ENCODE measurements at places on chromosomes 4 and X. TPM values are rescaled to one million over a fixed set of nuclear protein-coding genes. Genes with fewer than 3 reads are reported as not detected.

DNA sequence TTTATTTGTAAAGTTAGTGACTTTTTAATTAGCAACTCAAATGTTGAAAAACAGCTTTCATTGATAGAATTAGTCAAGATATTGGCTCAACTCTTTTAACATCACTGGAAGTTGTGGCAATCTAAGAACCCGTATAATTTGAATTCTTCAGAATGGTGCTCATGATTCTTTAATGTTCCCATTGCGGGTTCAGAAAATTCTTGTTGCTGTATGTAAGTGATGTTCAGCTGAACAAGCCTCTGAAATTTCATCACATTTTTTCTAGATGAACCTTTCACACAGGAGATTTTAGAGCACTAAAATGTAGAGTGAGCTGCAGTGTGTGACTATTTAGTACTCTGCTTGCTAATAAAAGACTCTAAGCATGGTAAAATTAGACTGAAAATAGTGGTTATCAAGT is 1317.7 kb downstream of the FSTL5 start:
- H3K4me3 ChIP-seq: no peak overlapping the region
- H3K4me1 ChIP-seq: no peaks in the 10 kb centered on the region
- no peaks in the 10 kb centered on the region for H3K27me3 ChIP-seq
- no peak overlapping the region for H3K27ac ChIP-seq
- no peak for DNase-seq

DNA sequence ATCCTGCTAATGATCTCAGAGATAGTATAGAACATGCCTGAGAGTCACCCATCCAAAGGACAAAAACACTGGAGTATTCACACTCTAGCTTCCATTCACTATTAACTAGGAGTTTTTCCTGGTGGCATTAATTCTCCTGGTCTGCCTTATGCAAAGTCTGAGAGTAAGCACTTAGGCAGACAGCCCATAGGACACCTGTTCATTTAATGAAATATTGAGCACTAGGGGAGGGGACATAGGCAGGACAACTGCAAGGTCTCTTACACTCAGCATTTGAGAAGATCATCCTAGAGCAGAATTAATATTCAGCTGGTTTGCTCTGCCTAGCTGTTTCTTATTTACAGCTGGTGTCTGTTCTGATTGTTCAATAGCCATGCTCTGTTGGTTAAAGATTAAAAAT is 508.5 kb downstream of the CENPC start:
- DNase-seq: no peak
- peaks cover 4% of the 10 kb centered on the region for H3K36me3 ChIP-seq
- H3K27ac ChIP-seq: no peak overlapping the region
- no peak overlapping the region for H3K4me3 ChIP-seq
- H3K27me3 ChIP-seq: no peaks in the 10 kb centered on the region
- H3K4me1 ChIP-seq: peaks cover 12% of the 10 kb centered on the region

DNA sequence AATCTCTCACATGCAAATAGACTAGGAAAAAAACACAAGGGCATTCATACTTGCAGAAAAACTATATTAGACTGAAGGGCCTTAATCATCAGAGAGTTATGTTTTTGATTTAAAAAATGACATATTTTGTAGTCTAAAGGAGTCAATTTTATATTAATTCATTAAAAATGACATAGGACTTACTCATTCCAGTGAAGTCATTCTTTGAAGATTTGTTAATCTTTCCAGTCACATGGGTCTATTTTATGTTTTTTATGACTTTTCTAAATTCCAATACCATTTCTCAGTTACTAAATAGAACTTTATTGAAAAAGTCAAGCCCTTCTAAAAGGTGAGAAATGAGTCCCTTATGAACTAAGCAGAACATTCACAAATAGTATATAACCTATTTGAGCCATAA is 743.8 kb upstream of the INTU start:
- no peaks in the 10 kb centered on the region for H3K36me3 ChIP-seq
- H3K27ac ChIP-seq: no peak overlapping the region
- no peaks in the 10 kb centered on the region for H3K4me1 ChIP-seq
- no peak for DNase-seq

DNA sequence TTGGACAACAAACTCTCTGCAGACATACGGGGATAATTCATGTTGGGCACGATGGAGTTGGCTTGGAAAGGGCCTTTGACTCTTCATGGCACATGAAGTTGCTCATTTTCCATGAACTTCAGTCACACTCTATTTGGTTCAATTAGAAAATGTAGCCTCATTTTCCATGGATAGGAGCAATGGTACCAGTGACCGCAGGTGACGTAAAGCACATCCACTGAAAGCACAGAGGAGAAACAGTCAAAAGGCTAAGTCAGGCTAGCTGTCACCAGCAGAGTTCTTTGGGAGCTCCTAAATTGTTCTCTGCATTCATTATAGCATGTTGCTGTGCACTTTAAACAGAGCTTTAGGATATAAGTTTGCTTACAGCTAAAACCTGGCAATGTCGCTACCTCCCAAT is 39.9 kb upstream of the MAP3K15 start:
- no peak for DNase-seq
- H3K4me1 ChIP-seq: peaks cover 2% of the 10 kb centered on the region
- no peaks in the 10 kb centered on the region for H3K27me3 ChIP-seq
- H3K36me3 ChIP-seq: no peaks in the 10 kb centered on the region
- H3K27ac ChIP-seq: no peak overlapping the region
- no peak overlapping the region for H3K4me3 ChIP-seq

The KCTD8 gene
- 23.2 TPM for total RNA-seq

All from glutamatergic neuron (in vitro differentiated cells).